NCI-H748 treated with DMSO at 0.1 percent for 48 hours (cell line): ENCODE measurements at places on chromosomes 7 and 10.

DNA sequence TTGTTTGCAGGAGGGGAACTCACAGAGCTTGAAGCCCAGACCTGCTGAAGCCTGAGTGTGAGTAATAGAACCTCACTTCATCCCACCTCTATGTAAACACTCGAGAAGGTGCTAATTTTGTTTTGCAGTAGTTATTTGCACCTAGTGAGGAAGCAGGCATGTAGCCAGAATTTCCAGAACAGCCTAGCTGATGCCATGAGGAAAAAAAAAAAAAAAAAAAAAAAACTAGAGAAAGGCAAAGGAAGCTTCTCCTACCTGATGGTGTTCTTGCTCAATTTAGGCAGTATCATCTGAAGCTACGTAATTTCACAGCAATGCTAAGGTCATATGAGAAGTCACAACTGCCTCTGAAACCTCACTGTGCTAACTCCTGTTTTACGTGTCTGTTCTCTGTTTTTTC lies 13.6 kb upstream of the GPR37 start:
- DNase-seq: peak; percentile 45

GRCh38 chr7:151341357-151342101 lies at the start of gene NUB1:
Gene NUB1, plus strand, starts transcription at chr7:151341812. Its CDS starts 3,538 bp downstream, at chr7:151345350.
- peak; percentile 82 for DNase-seq

DNA sequence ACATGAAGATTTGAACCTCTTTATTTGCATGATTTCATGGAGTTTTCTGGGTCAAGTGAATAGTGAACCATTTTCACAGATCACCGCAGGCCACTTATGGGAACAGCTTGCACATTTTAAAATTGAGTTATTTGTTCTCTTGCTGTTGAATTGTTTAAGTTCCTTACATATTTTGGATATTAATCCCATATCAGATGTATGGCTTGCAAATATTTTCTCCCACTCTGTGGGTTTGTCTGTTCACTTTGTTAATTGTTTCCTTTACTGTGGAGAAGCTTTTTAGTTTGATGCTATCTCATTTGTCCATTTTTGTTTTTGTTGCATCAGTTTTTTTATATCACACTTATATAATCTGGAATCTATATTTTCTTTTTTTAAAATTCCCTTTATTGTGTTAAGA lies 14.1 kb upstream of the ZC3HAV1L start:
- DNase-seq: no peak

DNA sequence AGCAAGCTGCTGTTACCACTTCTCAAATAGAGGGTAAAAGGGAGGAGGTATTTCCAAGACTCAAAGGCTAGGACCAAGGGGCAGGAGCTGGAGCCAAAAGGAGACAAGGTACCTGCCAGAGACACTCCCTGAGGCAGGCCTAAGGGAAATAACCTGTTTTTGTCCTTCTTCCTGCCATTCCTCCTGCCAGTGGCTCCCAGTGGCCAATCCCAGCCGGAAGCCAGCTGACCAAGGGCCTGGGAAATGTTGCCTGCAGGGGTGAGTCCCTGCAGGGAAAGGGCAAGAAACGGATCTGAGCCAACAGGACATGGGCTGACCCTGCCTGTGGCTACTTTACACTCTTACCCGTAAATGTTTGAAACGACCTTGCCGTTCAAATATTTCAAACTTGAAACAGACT lies 3.5 kb downstream of the CYTH3 start:
- DNase-seq: no peak

- DNase-seq: no peak
These were observed 526.6 kb upstream of the GHITM start for GRCh38 chr10:83612746-83613145.

DNA sequence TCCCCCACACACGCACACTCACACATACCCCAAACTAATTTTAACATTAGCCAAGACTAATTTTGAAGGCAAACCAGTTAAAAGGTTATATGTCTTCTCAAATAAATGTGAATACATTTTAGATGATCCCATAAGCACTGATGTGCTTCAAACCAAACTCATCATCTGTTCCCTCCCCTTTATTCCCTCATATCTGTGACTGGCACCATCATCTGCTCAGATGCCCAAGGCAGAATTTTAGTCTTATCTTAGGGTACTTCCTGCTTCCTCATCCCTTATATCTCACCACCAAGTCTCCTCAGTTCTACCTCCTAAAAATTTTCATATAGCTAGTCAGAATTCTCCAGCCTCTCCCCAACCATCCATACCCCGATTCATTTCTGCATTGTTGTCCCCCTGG lies 80.4 kb downstream of the UPF2 start:
- no peak for DNase-seq

DNA sequence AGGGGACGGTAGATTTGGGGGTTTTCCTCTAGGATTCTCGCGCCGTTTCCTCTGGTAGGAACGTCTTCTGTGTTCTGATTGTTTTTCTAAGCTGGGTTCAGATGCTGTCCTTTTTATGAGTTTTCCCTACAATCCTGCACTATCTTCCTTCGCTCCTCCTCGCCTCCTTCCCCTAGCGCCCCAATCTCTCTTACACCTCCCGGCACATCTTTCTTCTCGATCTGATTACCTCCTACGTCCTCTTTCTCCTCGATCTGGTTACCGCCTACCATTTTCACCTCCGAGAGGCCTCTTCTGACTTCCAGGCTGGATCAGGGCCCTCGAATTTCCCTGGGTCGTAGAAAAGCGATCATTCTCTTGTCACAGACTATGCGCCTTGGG lies 413 bp downstream of the BUD31 start:
- DNase-seq: no peak

GRCh38 chr10:33542752-33543505 lies 208.5 kb upstream of the NRP1 start:
- no peak for DNase-seq

DNA sequence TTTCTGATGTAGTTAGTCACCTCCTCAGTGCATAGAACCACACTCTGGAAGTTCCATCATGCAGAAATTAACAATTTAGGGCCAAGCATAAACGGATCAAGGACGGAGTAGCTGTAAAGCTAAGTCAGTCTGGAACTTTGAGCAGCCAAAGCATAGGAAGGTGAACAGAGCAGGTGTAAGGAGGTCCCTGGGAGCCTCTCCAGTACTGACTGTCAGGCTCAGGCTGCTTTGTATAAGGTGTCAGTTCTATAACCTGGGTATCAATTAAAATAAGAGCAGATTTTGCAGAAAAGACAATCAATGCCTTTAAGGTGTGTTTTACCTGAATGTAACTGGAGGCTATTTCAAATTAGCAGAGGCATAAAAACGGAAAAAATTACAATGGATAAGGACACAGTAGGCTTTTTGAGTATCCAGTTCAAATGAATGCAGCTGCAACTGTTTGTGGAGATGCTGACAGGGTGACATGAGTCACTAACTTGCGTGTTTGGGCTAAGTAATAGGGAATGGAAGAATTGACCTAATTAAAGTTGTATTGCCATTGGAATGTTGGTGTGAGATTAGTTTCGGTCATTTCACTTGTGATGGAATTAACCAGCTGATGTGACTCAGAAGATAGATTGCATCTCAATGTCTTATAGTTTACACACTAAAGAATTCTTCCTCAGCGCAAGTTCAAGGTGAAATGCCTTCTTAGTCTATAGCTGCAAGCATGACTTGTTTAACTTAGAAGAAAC lies 417.9 kb upstream of the CNTNAP2 start:
- no peak for DNase-seq

DNA sequence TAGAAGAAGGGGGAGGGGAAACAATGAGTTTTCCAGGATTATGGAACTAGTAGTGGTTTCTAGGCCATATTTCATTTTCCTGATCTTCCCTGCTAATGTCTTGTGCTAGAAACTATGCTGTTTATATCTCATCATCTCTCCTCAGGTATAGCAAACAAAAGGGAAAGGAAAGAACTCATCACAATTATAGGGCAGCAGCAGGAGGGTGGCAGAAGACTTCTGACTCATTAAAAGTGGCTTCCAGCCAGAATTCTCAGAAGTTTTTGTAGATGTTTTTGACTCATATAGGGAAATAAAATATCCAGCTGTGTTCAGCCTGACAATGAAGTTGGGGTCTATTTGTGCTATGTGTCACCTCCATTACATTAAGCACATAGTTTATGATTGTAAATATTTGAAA lies 6.5 kb downstream of the AHR start:
- DNase-seq: no peak

GRCh38 chr10:98128802-98129201 lies 5.7 kb upstream of the R3HCC1L start:
- no peak for DNase-seq

- DNase-seq: no peak
These were observed 252.8 kb downstream of the ZMYND11 start for GRCh38 chr10:387909-388660.

GRCh38 chr10:120428754-120429153 lies 28.3 kb upstream of the PLPP4 start:
- DNase-seq: no peak

DNA sequence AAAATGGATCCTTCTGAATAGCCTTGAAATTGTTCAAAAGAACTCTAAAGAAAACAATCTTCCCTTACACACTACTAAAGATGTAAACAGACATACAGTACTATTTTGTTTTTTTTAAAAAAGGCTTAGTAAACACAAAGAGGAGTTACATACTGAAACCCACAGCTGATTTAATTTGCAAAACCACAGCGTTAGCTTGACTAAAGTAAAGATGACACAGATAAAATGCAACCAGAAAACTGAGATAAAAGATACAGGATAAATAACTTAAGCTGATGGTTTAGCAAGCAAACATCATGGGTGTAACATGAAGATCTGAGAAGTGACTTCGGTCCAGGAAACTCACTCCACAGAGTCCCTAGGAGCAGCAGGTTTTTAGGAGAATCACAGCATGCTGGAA lies 21.8 kb downstream of the PRKCQ start:
- DNase-seq: no peak

- no peak for DNase-seq
These were observed 10.0 kb upstream of the MARVELD1 start for GRCh38 chr10:97703398-97704067.

DNA sequence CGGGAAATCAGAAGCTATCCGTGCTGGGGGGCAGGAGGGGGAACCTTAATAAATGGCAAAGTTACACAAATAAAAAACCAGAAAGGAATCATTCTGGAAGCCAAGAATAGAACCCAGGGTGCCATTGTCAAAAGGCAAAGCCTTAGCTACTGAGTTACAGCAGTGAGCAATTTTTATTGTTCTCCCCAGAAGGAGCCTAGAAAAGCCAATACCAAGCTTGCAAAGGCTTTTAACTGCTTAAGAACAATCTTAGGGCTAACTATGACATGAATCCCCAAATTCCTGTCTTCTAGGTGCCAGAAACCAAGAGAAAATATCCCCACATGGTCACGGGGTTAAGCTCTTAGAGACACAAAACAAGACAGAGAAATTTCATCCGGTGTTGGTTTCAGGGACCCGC lies 482.7 kb downstream of the CCSER2 start:
- DNase-seq: no peak

GRCh38 chr10:30172673-30173072 lies 113.3 kb upstream of the JCAD start:
- no peak for DNase-seq

DNA sequence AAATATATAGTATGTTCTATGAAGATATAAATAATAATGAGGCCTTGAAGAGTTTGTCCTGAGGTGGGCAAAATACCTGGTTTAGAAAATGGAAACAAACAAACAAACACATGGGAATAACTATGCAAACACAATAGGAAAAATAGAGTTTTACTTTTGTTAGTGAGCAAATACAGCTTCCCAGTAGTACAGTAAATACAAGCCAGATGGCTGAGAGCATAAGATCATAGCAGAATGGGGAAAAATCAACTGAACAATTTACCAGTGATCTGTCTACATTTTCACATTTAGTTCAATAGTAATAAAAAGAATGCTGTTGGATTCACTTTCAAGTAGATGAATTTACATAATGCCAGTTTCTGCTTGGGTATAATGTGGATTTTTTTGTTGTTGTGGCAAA lies 45.1 kb downstream of the ADD3 start:
- DNase-seq: no peak

- DNase-seq: no peak
These were observed 76.8 kb upstream of the KLF6 start for GRCh38 chr10:3861795-3862194.

DNA sequence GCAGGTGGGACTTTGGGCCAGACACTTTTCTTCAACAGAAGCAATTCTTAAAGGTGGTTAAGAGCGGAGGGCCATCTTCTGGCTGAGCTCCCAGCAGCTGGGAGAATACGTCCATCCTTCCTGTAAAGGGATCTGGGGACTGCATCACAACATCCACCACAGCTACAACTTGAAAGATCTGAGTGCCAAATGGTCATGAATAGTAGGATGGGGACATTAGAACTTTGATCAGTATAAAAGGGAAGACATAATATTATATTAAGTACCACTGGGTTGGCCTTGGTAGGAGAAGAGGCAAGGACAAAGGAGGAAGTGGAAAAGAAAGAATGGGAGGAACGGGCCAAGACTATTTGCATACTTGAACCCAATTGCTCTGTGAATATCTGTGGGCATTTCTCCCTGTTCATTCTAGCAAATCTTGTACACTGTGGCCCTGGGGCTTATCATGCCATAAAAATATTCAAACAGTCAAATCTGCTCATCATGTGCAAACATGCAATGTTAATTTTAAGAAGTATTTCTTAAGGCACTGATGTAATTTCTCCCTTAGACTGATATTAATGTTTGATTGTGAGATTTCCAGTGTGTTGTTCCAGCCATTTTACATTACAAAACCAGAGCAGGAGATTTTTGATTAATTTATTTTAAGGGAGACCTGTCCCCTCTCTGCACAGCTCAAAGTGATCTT lies 65.5 kb upstream of the CREB5 start:
- no peak for DNase-seq

GRCh38 chr7:37768611-37769010 lies 79.8 kb upstream of the NME8 start:
- DNase-seq: no peak

DNA sequence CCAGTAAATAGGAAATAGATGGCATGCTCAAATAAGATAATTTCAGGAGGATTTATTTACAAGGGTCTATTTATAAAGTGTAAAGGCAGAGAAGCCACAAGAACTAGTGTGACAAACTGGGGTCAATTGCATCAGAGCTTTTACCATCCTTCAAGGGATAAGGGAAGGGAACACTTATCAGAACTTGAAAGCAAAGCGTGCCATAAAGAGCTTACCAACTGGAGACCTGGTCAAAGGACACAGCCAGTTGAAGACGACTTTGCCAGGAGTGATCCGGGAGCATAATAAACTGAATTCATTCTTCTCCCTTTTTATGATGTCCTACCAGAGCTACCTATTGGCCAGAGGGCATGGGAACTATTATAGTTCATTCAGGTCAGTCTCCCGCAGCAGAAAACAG lies 3.2 kb upstream of the PPP1R3A start:
- DNase-seq: no peak

- peak; percentile 48 for DNase-seq
These were observed 573.0 kb upstream of the PCDH15 start for GRCh38 chr10:55374060-55374459.

DNA sequence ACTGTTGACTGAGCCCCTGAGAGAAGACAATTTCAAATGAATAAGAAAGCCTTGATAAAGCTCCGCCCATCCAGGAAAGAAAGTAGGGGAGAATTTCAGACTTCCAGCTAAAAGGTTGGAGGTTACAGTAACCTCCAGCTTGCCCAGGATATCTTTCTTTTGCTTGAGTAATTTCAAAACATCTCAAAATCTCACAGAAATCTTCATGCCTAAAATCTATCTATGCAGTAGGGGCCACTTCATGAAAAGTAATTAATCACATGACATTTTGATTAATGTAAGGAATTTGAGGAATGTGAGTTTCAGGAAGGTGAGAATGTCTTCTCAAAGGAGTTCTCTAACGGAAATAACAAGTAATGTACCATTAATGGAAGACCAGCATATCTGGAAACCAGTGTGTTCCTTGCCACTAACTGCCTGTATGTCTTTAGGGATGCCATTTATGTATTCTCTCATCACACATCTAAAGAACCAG lies 24.2 kb downstream of the TRIL start:
- no peak for DNase-seq

GRCh38 chr7:55545496-55545895 lies 26.8 kb downstream of the VOPP1 start:
- DNase-seq: no peak
